ENCODE measurements at places on chromosomes 5 and 9.

- no peak for DNase-seq
Observed at GRCh38 chr9:130193531-130194377, 21.6 kb downstream of the NCS1 start.

DNA sequence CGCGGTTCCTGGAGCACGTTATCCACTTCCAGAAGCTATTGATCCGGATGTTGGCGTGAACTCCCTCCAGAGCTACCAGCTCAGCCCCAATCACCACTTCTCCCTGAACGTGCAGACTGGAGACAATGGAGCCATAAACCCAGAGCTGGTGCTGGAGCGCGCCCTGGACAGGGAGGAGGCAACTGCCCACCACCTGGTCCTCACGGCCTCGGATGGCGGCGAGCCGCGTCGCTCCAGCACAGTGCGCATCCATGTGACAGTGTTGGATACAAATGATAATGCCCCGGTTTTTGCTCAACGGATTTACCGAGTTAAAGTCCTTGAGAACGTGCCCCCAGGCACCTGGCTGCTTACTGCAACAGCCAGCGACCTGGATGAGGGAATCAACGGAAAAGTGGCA, 809 bp downstream of the PCDHGA9 start:
- DNase-seq = no peak

DNA sequence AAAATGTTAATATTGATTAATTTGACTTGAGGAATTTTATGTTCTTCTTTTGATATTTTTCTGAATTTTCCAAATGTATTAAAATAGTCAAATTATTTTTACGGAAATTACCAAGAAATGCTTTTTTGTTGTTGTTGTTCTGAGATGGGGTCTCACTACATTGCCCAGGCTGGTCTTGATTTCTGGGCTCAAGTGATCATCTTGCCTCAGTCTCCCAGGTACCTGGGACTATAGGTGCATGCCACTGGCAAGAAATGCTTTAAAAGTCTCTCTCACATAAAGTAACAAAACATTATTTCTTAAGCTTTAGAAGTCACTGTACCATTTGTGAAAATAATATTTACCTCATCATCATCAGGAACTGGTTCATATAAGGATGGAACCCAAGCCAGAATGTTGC, 43.0 kb upstream of the ELOVL7 start:
- DNase-seq = no peak

DNA sequence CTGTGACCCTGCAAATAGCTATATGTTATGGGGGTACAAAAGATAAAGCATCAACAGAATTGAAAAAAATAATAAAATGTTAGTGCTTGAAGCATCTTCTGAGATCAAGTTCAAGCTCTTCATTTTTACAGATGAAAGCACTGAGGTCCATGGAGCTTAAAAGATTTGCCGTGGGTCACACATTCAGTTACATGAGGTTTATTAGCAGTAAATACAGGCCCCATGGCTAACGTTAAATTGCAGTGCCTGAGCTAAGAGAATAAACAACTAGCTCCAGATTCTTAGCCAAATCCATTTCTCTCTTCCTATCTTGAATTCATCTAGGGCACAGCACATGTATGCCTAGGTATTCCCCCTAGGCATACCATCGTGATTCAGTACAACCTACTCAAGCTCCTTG, 2052.7 kb upstream of the C9orf72 start:
- no peak for DNase-seq

DNA sequence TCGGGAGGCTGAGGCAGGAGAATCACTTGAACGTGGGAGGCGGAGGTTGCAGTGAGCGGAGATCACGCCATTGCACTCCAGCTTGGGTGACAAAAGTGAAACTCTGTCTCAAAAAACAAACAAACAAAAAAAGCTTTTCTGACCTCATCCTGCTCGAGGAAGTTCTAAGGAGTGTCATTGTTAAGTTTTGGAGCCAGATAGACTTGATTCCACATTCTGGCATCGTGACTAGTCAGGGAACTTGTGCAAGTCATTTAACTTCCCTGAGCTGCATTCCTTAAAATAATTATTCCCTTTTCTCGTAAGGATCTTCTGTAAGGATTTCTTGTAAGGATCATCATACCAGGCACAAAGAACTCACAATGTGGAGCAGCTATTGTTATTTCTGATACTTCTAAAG, 26.2 kb downstream of the SNX24 start:
- DNase-seq = no peak

Measured in Jurkat, Clone E6-1 (cell line).